Osteocyte (in vitro differentiated cells): ENCODE measurements at places on chromosomes 11 and 22. TPM values are rescaled to one million over a fixed set of nuclear protein-coding genes. Genes with fewer than 3 reads are reported as not detected.

- no peak for DNase-seq
Observed at GRCh38 chr11:122115524-122116379, at the start of gene BLID. Gene BLID (minus strand): TSS chr11:122116215. CDS start chr11:122115922, 293 bp downstream.

DNA sequence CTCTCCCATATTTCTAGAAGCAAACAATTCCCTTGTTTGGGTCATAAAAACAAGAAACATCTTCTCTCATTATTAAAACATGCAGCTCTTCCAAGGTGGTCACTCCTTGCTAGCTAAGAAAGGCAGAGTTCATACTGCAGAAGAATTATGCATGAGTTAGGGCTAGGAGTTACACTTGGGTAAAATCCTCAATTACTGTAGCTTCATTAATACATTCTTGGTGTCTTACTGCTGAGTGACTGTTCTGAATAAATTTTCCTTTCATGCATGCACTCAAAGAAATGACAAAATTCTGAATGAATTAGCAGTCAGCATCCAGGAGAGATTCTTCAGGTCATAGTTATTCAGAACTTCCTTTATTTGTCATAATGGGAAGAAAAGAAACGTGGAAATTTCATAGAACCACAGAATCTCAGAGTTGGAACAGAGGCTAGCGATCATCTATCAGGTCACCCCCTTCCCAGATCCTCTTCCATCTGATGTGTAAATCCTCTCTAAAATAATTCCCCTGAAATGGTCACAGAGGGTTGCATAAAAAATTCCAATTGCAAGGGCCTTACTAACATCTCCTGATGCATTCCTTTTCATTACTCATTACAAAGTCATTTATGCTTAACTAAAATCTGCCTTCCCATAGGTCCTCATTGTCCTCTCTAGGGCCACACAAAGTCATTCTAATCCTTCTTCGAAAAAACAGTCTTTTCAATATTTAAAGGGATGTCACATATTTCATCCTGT is 771.5 kb downstream of the DLG2 start:
- no peak for DNase-seq

The ALDH3B1 gene
- total RNA-seq = 4.7 and 6.5 TPM in 2 replicates

The CADM1 gene
- total RNA-seq = 19.6 and 24.2 TPM in 2 replicates

DNA sequence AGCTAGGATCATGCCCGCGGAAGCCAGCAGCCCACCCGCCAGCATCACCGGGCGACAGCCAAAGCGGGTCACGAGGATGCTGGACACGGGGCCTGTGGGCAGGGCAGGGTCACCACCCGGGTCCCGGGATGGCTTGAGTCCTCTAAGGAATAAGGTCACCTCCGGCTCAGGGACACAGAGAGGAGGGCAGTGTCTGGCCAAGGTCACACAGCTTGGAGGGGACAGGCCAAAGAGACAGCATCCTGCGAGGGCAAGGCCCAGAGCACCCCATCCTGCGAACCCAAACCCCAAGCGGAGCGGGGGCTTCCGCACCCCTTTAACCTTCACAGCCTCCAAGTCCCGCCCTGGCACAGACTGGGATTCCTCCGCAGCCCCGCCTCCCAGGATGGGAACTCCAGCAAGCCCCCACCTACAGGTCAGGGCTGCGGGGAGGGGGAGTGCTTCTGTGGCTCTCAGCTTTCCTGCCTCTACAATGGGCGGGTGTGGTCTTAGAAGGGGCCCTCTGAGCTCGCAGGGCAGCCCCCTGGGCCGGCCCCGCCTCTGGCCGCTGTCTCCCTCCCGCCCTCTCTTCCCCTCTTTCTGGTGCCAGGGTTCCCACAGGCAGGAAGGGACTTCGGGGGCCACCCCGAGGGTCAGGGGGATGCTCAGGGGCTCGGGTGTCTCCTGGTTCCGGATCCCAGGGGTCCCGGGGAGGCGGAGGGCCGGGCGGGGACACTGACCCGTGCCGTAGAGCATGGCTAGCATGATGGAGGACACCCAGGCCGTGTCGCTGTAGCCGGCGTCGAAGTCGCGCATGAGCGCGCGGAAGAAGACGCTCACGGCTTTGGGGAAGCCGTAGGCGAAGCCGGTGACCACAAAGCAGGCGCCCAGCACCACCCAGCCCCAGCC is 1.8 kb downstream of the SLC16A8 start:
- DNase-seq = no peak

- DNase-seq = no peak
Observed at GRCh38 chr11:121626507-121626875, 173.7 kb upstream of the SORL1-AS1 start.

GRCh38 chr11:72413914-72414628 is 20.3 kb downstream of the CLPB start:
- DNase-seq = no peak

The FAM83F gene
- not detected in 2 replicates for total RNA-seq

DNA sequence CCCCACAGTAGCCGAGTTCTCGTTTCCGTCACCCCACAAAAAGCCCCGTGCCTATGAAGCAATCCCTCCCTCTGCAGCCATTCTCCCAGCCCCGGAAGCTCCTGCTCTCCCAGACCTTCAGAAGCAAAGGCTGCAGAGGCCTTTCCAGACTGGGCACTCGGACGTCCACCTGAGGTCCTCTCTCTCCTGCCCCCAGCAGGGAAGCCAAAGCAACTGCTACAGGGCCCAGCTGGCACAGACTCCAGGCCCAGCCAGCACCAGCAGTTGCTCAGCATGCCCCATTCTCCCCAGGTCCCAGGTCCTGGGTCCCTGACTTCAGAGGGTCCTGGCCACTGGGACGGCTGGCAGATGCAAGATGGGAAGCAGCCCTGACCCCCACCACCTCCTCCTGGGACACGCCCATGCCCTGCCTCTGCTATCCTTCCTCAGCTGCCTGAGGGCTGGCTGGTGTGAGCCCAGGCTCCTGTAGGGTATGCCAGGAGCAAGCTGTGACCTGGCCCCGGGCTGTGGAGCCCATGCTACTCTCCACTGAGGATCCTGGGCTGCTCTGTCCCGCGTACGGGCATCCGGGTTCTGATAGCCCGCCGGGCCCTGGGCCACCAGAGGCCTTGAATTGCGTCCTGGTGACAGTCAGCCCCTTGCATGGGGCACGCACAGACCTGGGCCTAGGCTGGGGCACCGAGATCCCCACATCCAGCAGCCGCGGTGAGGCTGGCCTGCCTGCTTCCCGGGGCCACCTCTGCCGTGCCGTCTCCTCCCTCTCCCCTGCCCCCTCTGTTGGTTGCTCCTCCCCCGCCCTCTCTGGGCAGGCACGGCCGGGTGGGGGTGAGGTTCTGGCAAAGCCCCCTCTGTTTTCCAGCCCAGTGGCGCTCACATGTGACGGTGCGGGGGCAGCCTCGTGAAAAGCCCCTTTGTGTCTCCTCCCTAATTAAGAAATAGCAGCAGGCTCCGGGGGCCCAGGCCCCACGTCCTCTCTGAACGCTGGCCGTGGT is 1310.3 kb downstream of the BRD1 start:
- DNase-seq = no peak
